ENCODE measurements at places on chromosomes 12 and 14.

DNA sequence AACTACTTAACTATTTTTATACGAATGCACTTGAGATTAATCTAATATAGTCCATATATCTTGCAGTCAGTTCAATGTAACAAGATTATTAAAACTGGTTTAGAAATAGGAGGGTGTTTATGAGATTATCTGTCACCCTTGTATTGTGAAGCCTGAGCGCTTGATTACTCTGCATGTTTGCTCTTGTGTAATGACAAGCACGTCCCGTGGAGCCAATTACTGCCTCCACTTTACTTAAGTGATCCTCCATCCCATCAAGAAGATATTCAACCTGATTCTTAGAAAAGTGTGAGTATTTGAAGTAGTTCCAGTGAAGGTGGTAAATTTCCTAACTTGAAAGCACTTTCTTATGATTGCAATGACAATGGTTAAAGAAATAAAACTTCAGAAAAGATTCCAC, 415.2 kb upstream of the GARIN6 start:
- no peak for DNase-seq

GRCh38 chr12:92419201-92419600, 273.6 kb upstream of the BTG1 start:
- DNase-seq: no peak

DNA sequence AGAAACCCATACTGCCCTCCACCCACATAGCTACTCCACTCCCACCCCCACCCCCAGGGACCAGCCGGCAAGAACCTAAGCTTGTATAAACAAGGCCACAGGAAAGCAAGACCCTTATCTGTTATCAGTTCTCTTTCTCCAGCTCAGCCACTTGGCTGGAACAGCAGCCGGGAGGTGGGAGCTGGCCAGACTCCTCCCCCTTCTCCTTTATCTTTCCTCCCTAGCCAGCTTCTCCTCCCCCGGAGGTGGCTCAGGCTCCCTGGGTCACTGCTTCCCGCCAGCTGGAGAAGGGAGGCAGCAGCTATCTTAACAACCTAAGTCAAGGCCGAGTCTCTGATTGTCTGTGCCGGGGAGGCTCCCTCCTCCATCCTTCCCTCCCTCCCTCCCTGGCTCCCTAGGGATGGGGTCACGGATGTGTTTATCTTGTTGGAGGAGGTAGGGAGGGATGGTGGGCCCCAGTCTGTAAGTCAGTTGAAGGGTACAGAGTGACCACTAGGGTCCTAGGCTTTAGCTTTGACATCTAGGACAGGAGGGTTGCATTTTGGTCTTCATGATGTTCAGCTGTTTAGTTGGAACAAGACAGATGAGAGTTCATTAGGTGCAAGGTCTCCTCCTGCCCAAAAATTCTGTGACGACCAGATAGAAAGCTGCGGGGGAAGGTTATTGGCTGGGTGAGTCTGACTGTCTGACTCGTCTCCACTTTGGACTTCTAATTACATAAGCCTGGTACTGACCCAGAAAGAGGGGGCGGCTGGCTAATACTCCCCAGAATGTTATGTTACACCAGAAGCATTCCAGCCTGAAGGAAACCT, 29.7 kb downstream of the ZFP36L1 start:
- DNase-seq: no peak

DNA sequence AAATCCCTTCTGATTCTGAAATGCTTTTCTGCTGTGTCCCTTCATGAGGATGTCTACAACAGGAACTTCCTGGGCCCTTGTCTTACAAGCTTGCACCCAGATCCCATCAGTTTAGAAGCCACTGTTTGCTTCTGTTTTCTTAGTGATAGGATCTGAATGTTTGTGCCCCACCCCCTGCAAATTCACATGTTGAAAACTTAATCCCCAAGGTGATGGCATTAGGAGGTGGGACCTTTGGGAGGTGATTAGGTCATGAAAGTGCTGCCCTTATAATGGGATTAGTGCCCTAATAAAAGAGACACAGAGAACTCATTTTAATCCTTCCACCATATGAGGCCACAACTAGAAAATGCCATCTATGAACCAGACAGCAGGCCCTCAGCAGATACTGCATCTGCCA, 36.0 kb upstream of the GNPNAT1 start:
- DNase-seq: no peak

DNA sequence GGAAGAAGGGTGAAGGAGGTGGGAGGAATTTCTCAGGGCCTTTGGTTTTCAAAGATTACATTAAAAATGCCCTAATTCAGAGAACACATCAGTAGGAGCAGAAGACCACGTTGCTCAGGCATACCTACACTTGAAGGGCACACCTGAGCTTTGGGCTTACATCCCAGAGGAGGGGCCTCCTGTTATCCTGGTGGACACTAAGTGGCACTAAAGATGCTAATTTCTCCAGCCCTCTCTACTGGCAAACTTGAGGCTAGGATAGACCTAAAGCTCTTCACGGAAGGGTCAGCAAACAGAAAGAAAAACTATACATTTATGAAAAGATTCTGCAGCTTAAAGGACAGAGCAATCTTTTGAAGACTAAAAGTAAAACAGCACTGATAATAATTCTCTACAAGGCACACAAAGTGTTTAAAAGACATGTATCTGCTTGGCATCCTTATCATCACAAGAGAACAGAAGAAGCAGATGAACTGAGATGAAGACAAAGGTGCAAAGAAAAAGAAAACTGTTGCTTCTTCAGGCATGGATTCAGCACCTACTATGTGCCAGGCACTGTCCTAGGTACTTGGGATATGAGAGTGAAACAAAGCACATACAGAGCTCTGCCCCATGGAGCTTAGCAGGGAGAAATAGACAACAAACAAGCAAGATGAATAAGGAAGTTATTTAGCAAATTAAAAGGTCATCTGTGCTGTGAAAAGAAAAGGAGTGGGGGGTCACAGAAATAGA, 137.5 kb downstream of the NUAK1 start:
- DNase-seq: no peak

DNA sequence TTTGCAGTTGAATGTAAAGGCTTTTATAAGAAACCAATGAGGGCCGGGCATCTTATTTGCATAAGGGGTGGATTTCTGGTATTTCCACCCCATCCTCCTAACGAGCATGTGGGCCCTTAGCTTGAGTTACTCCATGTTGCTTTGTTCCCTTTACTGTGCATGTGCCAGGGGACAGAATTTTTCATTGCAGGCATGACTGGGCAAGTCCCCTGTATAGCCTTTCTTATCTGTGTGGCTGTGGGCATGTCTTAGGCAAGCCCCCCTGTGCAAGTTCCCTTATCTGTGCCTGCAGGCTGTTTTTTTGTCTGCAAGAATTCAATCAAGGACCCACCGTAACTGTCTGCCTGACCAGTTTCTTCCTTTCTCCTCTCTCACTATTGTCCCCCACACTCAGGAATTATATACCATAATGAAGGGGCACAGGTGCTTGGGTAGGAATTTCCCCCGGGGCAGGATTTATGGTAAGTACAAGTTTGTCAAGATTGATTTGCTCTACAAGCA, 152.2 kb upstream of the CNOT2 start:
- DNase-seq: no peak

- no peak for DNase-seq
Measured at GRCh38 chr14:51442513-51443175, 202.6 kb downstream of the TMX1 start.

DNA sequence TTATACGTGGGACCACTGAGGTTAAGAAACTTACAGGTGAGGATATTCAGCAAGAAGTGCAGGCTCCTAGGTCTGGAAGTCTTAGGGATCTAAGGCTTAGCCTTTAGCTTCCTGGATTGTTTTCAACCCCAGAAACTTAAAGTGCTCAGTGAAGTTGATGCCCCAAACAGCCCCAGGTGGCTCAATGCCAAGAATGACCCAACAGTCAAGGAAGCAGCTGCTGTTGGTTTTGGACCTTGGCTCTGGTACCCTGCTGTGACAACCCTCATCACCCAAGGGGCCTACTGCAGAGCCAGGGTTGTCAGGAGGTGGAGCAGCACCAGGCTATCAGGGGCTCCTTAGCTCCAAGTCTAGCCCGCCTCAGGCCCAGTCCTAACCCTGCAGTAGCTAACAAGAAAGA, 36.8 kb downstream of the VDR start:
- DNase-seq: no peak

DNA sequence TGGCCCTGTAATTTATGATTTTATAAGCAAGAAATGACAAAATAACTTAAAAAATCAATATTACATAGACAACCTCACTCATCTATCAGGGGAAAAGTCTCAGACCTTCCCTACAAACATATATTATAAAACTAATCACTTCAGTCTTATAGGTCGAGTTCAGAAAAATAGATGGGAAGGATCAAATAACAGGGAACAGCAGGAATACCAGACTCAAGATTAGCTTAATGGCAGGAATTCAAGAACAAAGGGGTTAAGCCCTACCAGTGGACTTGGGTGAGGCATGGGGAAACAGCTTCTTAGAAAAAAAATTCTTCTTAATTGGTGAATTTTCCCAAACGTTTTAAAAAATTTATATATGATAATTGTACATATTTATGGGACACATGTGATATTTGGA, 51.6 kb upstream of the CRY1 start:
- no peak for DNase-seq

GRCh38 chr14:20679907-20680306, 4.5 kb upstream of the RNASE4 start:
- DNase-seq: no peak

DNA sequence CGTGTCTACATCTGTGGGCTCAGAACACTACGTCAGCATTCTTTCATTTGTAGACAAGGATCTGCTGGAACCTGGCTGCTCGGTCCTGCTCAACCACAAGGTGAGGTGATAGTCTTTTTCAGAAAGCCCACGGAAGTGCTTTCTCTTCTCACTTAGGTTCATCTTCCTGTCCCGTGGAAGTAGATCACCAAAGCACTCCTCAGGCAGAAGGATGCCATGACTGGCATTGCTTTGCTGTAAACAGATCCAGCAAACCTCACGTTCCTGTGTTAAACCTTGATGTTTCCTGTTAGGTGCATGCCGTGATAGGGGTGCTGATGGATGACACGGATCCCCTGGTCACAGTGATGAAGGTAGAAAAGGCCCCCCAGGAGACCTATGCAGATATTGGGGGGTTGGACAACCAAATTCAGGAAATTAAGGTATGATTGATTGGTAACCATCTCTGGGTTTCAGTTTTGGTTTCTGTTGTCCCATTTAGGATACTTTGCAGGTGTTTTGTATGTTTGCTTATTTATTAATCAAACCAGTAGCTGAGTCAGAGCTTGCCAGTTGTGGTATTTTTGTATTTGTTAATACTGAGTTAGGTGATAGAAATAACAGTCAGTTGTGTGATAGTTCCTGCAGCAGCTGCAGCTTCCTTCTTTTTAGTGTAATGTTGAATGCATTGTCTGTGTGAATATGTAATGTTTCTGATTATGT, 7.5 kb downstream of the PSMC1 start:
- no peak for DNase-seq

DNA sequence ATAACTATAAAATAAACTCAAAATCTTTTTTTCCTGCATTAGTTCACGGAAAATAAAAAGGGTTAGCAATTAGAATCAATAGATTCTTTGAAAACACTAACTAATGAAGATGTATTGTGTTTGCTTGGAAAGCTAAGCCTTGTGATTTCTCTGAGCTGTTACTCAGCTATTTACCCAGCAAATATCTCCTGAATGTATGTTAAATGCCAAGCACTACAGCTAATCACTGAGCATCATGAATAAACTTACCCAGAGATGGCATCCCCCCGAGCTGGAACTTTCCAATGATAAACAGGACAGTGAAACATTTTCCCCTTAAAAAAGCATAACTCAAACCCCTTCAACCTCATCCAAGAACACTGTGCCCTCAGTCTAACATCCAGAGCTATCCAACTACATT, 71.2 kb downstream of the SLC2A13 start:
- no peak for DNase-seq

DNA sequence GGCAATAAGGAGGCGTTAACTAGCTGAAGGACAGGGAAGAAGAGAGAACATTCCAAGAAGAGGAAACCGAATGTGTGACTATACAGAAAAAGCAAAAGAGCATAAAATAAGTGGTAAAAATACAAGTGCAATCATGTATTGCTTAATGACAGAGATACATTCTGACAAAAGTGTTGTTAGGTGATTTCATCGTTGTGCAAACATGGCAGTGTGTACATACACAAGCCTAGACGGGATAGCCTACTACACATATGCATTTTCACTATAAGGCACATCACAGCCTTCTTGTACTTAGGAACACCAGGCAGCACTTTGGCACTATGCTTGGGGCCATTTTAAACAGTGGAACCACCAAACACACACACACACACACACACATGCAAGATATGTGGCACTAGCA, 299.3 kb downstream of the BCAT1 start:
- no peak for DNase-seq

DNA sequence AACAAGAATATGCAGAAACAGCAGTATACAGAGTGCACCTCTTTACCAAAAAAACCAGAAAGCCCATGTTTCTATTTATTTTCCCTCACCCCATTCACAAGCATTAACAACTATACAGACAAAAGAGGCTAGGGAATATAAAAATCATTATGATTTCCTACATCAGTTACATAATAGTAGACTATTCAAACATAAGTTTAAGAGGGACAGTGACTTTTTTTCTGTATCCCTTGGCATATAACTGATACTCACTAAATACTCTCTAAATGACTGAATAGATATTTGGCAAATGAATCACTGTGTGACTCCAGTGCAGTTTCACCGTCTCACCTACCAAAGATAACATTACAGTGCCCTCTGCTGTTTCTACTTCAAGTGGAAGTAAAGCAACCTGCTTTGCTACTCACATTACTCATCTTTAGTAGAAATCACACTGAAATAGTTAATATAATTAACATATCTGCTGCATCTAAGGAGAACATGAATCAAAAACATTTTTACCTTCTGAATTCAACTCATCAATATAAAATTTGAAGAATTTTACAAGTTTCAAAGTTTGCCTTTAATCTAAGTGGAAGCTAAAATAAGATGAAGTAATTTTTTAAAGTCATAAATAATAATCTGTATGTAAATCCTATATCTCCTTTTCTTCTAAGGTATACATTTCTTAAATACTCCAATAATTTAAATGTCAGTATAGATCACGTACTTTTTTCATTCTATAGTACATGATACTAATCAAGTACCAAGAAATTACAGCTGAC, 103.8 kb downstream of the OSBPL8 start:
- DNase-seq: no peak

DNA sequence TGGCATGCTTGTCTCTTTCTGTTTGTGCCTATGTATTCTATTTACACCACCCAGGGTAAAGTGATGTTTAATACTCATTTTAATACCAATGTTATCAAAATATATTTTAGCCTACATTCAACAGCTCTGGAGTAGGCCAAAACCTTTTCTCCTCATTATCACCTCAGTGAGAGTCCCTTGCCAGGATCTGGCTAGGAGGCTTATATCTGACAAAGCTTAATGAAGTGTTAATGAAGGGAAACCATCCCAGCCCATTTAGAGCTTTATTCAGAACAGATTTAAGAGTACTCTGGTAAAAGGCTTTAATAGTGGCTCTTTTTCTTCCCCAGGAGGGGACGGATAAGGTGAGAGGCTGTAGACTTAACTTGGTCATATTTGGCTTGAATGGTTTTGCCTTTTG, 137.6 kb downstream of the GRIN2B start:
- DNase-seq: no peak

- no peak for DNase-seq
Measured at GRCh38 chr12:113066813-113067400, 10.4 kb downstream of the DTX1 start.

GRCh38 chr14:75448209-75448608, 20.4 kb downstream of the JDP2 start:
- DNase-seq: no peak

Data from 8988T (cell line).